RPMI7951 (cell line): ENCODE measurements at places on chromosomes 16 and 17.

DNA sequence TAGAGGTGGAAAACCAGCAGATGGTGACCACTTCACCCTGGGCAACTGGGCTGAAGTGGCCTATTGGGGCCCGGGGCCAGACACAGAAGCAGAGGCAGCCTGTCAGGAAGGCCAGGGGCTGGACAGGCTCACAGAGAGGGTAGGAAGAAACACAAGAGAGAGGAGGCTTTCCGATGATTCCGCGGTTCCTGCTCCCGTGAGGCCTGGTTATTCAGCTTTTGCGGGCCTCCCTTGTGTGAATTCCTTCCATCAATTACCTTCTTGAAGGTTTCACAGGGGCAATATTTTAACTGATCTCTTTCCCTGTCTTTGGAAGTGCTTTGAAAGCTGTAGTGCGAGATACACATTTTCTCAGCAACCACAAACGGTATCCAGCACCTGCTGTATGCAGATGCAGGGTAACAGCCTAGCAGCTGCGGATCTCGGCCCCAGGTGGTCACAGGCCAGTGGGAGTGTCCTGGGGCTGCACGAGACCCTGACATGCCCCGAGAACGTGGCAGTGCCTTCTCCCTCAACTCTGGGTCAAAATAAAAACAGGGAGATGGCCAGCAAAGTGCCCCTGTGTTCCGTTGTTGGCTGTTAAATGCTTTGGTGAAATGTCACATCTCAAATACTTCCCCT lies 11.6 kb upstream of the CMIP start:
- DNase-seq, result no peak

DNA sequence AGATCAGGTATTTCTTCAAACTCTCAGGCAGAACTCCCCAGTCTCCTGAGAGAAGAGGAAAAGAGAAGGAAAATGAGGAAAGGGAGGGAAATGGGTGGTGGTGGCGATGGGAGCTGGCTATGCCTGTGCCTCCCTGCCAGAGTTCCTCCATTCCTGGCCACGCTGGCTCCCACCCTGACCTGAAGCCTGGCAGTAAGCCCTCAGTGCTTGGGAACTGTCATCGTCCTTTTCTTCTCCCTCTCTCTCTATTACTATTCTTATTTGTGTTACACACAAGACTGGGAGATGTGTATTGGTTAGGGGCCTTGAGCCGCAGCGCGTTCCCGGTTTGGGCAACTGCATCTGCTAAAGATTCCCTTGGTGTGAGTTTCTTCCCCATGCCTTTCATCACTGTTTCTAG lies 44.6 kb downstream of the GOSR1 start:
- DNase-seq, result no peak

DNA sequence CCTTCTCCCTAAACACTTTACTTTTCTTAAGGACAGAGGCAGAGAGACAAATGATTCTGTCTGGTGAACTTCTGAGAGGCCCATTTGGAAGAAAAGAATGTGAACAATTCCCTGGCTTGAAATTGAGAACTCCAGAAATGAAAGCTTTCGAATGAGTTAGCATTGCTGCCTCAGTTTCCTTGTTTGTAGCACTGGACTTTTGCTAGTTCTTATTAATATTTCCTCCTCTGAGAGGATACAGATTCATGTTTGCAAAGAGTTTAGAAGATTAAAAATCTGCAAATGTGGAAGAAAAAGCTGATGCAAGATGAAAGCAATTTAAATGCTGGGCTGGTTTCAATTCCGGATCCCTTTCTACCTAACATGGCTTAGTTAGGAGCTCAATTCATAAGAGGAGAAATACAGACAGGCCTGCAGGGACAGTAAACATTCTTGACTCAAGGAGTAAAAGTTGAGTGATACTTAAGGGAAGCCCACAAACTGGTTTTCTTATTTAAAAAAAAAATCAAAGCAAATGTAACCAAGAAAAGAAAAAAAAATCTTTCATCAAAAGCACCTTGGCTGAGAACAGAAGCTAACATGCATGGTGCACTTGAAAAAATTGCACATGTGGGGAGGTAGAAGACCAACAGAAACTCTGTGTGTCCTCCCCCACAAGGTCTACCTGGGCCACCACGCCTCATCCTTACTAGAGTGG lies 27.1 kb downstream of the HNF1B start:
- no peak for DNase-seq

- no peak for DNase-seq
Measured at GRCh38 chr17:64102627-64103390, 27.1 kb downstream of the ERN1 start.

- DNase-seq, result no peak
Measured at GRCh38 chr16:49274591-49274990, 7.0 kb downstream of the CBLN1 start.

DNA sequence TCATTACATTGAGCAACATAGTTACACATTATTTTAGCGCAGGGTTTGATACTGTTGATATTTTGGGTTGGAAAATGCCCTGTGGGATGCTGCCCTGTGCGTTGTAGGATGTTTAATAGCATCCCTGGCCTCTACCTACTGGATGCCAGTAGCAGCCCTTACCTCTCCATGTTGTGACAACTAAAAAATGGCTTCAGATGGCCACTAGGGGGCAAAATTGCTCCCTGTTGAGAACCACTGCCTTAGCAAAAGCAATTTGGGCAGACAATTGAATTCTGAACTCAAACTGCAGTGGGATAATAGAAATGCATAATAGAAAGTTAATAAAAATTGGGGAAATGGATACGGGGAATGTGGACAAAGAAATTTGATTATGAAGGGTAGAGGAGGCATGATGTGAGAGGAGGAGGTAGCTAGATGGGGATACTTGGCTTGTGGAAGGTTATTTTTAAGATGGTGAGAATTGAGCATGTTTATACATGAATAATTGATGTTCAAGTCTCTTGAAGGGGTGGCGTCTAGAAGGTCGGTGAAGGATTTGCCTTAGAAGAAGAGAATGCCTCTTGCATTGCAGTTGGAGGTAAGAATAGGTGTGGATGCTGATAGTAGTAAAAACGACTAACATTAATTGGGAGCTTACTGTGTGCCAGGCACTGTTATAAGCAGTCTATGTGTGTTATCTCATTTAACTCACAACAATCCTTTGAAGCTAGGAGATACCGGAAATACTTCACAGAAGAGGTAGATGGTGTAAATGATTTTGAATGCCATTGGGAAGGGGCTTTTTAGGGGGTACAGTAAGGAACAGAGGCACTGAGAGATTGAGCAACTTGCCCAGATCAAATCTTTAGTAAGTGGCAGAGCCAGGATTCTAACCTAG lies 19.0 kb downstream of the HEATR9 start:
- peak; percentile 63 for DNase-seq

GRCh38 chr16:12535535-12536411 lies 267.9 kb downstream of the CPPED1 start:
- DNase-seq, result peak; percentile 9

DNA sequence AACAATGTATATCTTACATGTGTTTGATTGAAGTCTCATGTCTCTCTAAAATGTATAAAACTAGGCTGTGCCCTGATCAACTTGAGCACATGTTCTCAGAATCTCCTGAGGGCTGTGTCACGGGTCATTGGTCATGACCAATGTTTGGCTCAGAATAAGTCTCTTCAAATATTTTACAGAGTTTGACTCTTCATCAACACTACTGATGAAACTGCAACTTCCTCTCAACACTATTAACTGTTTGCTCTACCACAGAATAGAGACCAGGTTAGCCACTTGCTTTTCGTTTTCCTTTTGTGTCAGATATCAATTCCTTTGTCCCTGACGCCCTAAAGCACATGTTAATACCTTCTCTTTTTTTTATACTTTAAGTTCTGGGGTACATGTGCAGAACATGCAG lies 358.1 kb downstream of the CDH8 start:
- no peak for DNase-seq

DNA sequence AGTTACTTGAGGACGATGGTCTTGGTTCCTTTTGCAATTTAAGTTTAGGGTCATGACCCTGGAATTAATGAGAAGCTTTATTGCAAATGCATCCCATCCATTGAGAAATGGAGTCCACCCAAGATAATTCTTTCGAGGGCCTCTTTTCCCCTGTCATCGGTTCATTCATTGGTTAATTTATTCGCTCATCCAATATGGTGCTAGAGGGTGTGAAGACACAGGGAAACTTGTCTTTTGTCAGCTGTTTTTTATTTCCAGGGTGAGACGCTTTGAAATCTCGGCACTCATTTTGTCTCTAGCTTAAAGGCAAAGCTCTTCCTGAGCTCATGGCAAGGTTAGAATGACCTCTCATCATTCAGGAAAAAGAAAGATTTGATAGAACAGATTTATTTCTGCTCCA lies 464.2 kb upstream of the EEF2KMT start:
- no peak for DNase-seq

GRCh38 chr17:32877164-32877764 lies 340 bp upstream of the MYO1D start:
- DNase-seq, result peak; percentile 85

DNA sequence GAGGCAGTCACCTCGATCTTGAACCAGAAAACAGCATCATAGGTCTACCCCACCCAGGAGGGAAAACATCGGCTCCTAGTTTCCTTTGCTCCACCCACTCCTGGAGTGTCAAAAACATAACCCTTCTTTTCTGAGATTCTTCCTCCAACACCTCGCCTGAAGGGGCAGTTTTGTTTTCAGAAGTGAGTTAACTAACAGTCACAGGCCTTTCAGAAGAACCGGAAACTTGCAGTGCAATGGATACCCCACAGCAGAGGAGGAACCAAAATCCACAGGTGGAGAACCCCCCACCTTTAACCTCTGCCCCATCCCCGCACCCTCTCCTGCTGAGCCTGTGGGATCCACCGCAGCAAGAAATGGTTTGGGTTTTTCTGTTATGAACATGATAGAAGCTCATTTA lies 7.8 kb upstream of the TEX2 start:
- no peak for DNase-seq

- DNase-seq, result peak; percentile 81
Measured at GRCh38 chr17:2053380-2054261, 1.3 kb upstream of the HIC1 start.

GRCh38 chr17:57508671-57509070 lies 236.4 kb downstream of the CCDC182 start:
- no peak for DNase-seq

- no peak for DNase-seq
Measured at GRCh38 chr17:27456681-27457359, 572 bp downstream of the KSR1 start.

- no peak for DNase-seq
Measured at GRCh38 chr17:19285213-19285900, 48.2 kb downstream of the EPN2 start.

DNA sequence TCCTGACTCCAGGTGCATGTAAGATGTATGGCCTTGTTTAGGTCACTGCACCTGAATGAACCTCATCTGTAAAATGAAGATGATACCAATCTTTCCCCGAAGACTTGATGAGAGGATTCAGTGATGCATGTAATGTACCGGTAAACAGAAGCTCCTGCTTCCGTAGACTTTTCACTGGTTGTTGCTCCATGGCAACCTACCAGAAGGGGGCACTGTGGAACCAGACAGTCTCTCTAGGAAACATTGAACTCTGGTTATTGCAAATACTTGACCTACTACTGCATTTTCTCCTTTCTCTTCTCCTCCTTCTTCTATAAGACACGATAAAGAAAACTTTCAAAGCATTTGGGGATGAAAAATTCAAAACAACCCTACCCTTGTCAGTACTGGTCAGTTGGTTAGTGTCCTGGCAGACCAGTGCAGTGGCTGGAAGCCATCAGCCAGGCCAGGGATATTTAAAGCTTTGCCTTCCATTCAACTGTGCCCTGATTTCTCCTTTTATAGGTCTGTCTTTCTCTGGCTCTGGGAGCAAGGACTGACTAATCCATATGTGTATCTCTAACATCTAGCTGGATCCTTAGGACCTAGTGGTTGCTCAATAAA lies 667.4 kb upstream of the SALL1 start:
- peak; percentile 55 for DNase-seq

GRCh38 chr17:21299981-21300600 lies 15.6 kb downstream of the MAP2K3 start:
- no peak for DNase-seq

- DNase-seq, result no peak
Measured at GRCh38 chr16:21233521-21234150, at the start of gene ANKS4B. Gene ANKS4B (plus strand): TSS chr16:21233699. CDS start chr16:21233738, 39 bp downstream.

GRCh38 chr16:88019821-88020515 lies 68.7 kb downstream of the BANP start:
- DNase-seq, result no peak

DNA sequence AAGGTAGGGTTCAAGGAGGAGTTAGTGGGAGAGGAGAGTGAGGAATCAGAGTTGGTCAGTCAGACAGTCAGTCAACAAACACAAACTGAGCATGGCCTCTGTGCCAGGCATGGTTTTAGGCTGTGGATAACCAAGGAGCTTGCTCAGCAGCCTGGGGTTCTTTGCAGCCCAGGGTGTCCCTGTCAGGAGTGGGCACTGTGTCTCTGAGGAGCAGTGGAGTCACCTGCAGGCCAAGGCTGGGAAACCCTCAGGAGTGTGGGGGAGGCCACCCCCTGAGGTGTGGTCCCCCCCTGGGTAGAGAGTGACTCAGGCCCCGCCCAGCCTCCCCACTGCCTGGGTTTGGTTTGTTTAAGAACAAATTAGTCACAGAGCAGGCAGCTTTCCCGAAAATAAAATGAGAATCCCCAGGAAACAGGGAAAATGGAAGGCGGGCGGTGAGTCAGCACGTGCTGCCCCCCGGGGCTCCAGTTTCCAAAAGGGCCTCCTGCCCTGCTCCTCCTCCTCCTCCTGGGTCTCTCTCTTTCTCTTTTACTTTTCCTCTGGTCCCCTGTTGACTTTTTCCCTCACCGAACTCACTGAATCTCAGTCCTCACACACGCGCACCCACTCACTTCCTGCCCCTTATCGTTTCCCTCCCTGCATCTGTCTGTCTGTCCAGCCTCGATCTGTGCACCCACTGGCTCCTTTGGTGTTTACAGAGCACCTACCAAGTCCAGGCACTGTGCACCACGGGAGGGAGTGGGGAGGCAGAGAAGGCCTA lies 44.3 kb downstream of the SOCS3 start:
- DNase-seq, result peak; percentile 95

GRCh38 chr17:11324021-11324420 lies 83.0 kb downstream of the SHISA6 start:
- no peak for DNase-seq

- DNase-seq, result no peak
Measured at GRCh38 chr16:85722128-85722893, 28.6 kb downstream of the C16orf74 start.

DNA sequence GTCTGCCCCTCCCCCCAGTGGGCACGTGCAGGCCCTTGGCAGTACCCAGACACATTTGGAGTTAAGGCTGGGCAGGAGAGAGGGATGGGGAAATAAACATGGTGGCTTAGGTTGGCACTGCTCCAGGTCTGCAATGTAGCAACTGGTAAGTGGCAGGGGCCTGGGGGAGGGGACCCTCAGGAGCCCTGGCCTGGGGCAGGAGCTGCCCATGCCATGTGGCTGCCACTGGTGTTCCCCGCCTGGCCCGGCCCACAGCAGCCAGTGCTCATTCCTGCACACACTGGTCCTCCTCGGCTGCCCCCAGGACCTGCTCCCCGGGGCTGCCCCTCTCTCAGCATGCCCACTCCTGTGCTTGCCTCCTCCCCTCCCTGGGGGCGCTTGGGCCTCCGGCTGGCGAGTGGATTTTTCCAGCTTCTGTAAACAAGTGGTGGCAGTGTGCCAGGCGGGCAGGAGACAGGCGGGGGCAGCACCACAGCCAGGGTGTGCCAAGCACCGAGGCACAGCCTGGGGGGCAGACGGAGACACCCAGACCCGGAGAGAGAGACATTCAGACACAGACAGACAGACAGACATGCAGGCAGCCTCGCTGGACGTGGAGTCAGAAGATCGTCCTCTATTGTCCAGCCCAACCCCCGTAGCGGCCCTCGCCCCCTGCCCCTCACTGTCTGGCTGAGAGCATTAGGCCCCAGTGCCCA lies 9.4 kb downstream of the THRA start:
- no peak for DNase-seq
